ENCODE measurements at places on chromosomes 7 and 10. TPM values are rescaled to one million over a fixed set of nuclear protein-coding genes. Genes with fewer than 3 reads are reported as not detected.

BAMBI gene
- total RNA-seq, result 7.1 TPM

ALKBH4 gene
- total RNA-seq, result 34.2 TPM

UBTD1 gene
- 63.4 TPM for total RNA-seq

C10orf67 gene
- 2.2 TPM for total RNA-seq

RAPGEF5 gene
- total RNA-seq, result 68.1 TPM

RNF32 gene
- 1.1 TPM for total RNA-seq

SPDYE6 gene
- not detected for total RNA-seq

AGAP5 gene
- 25.1 TPM for total RNA-seq

UPF2 gene
- 17.9 TPM for total RNA-seq

TRPV5 gene
- total RNA-seq, result not detected

Measured in upper lobe of left lung (tissue), 6 donors.